NCI-H1092 (cell line): ENCODE measurements at places on chromosomes 12 and 14.

- DNase-seq: no peak
These were observed 98.1 kb downstream of the NCOR2 start for GRCh38 chr12:124469193-124469888.

DNA sequence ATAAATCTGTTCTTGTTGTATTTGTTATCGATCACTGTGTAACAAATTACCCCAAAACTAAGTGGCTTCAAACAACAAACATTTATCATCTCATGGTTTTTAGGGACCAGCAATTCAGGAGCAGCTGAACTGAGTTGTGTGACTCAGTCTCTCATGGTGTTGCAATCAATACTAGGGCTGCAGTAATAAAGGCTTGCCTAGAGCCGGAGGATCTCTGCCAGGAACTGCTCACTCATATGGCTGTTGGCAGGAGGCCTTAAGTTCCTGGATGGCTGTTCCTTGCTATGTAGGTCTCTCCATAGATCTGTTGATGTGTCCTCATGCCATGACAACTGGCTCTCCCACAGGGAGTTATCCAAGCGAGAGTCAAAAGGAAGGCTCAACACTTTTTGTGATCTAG is 3.8 kb upstream of the PSMC6 start:
- DNase-seq: no peak

DNA sequence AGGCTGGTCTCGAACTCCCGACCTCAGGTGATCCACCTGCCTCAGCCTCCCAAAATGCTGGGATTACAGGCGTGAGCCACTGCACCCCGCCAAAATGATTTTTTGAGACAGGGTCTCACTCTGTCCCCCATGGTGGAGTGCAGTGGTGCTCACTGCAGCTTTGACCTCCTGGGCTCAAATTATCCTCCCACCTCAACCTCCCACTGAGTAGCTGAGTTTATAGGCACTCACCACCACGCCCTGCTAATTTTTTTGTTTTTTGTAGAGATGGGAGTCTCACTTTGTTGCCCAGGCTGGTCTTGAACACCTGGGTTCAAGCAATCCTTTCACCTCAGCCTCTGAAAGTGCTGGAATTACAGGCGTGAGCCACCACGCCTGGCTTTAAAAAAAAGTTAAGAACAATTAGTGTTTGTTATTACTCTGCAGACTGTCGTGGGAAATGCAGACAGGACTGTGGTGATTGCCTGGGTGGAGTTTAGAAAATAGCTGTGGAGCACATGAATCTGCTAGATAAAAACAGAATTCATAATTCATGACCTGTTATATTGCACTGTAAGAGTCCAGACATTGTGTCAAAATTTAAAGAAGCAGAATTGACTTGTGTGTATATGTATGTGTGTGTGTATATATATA is 9.2 kb upstream of the COX6A1 start:
- DNase-seq: no peak

DNA sequence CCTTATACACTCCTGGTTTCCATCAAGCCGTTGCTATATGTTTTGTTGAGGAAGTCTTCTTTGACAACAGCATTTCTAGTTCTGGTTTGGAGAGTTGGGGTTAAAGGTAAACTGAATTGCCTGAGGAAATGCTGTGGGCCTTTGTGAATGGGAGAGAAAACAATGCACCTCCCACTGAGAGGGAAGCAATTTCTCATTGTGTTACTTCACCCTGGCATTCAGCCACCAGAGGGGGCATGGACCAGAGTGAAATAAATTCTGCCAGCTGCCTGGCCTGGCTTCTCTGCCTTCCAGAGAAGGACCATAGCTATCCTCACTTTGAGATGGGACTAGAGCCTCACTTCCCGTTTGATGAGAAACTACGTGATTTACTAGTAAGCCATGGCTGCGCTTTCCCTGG is 475.3 kb downstream of the EGLN3 start:
- DNase-seq: peak; percentile 50

DNA sequence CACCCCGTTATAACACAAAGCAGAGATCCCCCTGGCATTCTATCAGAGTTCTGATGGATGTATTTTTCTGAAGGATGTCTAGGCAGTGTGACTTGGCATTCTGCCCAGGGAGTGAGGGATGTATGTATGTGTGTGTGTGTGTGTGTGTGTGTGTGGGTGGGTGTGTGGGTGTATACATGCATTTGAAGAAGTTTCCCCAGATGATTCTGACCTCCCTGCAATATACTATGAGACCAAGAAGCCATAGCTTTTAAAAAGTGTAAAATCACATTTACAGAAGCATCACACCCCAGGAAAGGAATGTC is 59.7 kb upstream of the NAP1L1 start:
- no peak for DNase-seq

GRCh38 chr12:106919910-106920544 is 35.7 kb upstream of the TMEM263 start:
- DNase-seq: peak; percentile 36

- no peak for DNase-seq
These were observed 67.7 kb upstream of the TBX3 start for GRCh38 chr12:114751712-114752111.

DNA sequence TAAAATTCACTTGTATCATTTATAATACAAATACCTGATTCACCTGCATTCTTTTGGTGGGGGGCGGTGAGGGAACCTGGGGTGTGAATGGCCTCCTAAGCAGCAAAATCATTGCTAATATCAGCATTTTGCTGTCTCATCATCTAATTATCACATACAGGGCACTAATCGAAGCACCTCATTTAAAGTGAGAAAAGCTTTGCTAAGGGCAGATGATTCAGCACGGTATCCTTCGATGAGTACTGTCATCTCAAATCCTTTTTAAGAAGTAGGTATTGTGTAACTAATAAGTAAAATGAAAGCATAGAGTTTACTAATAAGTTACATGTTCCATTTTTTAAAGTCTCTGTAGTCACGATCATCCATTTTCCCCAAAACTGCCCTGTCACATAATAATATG is 278.1 kb upstream of the SOX5 start:
- no peak for DNase-seq

- no peak for DNase-seq
These were observed 214.0 kb downstream of the CHST11 start for GRCh38 chr12:104670439-104671408.

GRCh38 chr12:11651785-11652184 is 2.3 kb downstream of the ETV6 start:
- DNase-seq: peak; percentile 3

DNA sequence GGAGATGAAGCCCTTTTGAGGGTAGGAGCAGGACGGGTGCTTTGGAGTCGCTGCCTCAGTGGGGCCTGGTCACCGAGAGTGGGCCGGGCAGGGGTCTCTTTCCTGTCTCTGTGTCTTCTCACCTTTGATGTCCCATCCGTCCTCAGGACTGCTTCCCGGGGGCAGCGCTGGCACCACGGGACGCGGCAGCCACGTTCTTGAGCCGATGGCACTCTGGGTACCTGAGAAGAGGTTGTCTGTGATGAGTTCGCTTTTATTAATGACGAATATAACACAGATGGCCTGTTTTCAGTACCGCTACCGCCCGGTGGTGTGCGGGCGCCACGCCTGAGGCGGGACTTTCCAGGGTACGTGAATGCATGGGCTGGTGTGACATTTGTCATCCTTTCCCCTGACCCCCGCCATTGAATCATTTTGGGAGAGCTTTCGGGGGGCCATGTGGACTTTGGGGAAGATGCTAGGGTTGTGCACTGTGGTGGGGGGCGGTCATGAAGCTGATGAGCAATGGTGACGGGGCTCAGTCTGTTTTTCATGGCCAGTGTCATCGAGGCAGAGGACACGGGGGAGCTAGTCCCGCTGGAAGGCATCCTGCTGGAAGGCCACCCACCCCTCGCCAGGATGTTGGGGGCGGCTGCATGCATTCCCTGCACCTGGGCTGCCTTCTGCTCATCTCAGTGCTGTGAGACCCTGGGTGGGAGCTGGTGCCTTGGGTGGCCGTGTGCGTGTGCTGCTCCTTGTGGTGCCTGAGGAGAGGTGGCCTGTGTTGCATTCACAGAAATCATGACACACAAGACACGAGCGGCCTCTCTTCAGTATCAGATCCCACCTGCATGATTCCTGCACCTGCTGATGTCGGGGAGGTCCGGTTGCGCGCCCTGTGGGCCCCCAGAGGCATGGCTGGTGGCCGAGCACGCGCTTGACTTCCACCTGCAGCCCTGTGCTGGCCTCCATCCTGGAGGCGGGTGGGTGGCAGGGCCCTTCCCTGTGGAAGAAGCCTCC is 162.5 kb upstream of the RTL1 start:
- DNase-seq: no peak

DNA sequence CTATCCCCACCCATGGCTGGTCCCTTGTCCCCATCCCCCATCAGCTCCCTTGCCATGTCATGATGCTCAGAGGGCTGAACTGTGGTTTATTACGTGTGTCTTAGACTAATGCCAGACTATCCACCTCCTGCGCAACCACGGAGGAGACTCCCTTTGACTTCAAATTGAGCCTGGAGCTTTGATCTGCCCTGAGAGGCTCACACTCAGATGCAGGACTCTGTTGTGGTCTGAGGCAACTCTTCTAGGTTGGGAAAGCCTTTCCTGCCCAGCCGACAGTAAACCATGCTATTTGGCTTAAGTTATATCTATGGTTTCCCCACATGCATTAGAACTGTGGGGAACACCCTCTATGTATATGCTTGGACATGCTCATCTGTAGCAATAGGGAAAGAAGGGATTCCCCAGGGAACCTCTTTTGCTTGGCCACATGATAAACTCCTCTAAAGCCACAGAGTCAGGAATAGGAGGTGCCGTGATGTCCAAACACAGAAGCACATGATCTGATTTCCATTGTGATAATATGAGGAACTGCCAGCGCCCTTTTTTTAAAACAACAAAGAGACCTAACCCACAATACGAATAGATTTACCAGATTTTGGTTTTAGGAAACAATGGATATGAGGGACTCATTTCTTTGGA is 11.1 kb upstream of the LGALS3 start:
- no peak for DNase-seq

GRCh38 chr12:27521066-27521465 is 2.9 kb upstream of the PPFIBP1 start:
- DNase-seq: no peak

DNA sequence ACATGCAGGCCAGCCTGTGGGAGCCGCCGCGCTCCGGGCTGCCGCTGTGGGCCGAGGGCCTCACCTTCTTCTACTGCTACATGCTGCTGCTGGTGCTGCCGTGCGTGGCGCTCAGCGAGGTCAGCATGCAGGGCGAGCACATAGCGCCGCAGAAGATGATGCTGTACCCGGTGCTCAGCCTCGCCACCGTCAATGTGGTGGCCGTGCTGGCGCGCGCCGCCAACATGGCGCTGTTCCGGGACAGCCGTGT is 2.9 kb downstream of the TMEM121 start:
- no peak for DNase-seq

DNA sequence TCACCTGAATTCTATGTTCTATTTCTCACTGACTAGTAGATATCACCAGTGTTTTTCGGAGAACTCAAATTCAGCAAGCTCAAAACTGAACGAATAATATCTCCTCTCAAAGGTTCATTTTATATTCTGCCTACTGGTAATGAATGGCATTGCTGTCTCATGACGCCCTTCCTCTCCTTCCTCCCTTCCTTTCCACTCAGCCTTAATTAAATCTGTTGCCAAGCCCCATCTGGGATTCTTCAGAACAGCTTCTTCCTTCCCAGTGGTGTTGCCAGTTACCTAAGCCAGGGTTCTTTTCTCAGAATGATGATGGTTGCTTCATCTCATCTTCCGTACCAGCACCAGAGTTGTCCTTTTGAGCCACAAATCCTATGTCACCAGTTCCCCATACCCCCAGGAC is 143.2 kb downstream of the SYNE2 start:
- DNase-seq: no peak

DNA sequence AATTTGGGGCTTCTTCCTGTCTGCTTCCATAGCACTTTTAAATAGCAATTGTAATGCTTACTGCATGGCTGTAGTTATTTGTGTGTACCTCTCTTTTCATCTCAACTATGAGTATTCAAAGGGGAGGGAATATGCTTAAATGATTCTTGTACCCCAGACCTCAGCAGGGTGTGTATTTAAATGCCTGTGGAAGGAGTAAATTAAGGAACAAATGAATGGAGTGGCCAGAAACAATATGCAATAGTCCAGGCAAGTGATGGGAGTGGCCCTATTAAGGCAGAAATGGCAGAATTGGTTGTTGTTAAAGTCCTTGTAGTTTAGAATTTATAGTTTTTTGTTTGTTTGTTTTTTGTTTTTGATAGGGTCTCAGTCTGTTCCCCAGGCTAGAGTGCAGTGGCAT is 1.5 kb downstream of the RAD51B start:
- no peak for DNase-seq

DNA sequence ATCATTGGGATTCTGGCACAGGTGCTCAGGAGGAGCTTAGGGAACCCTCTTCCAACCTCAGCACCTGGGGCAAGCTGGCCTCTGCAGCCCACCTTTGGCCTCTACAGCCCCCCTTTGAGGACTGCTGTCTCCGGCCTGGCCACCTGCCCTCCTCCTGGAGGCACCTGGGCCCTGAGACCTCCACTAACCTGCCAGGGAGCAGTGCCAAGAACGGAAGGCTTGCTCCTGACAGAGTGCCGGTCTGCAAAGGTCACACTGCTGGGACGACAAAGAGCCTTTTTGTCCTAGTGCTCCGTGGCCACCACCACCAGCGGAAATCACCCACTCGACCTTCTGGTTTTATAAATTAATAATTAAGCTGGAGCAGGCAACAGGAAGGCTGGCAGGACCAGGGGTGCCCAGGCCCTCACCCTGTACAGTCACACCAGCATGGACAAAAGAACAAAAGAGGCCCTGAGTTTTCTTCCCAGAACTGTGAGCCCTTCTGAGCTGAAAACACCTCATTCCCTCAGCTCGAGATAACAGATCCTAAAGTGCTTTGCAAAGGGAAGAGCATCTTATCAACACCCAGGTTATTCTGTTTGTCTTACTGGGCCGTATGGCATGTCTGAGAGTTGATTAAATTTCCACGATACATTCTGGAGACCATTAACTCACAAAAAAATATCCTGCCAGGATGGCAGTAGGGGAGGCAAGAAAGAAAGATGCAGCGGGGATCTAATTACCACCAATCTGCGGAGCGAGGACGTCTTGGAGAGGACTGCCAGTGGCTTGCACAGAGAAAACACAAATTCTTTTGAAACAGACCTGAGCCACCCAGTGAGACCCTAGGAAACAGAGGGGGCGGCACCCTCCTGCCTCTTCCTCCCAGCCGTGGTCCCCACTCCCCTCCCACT is 8.2 kb downstream of the TESC start:
- no peak for DNase-seq

DNA sequence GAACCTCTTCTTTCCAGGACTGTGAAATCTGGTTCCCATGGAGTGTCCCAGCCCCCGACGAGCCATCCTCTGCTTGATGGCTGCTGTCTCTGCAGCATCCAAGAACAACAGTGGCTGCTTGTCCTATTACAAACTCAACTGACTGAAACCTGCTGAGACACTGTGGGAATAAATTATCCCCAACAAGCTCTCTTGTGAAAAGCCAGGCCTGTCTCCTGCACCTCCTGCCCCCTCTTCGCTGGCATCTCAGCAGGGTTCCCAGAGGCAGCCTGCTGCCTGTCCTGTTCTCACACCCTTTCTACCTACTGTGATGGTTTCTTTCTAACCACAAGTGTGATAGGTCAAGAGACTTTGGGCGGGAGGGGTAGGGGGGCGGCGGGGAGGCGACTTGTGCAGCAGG is 180.2 kb downstream of the TSPAN9 start:
- DNase-seq: no peak

GRCh38 chr14:25909045-25909747 is 688.6 kb downstream of the NOVA1 start:
- no peak for DNase-seq

GRCh38 chr14:28763751-28764256 is 2.8 kb upstream of the FOXG1 start:
- DNase-seq: no peak

- no peak for DNase-seq
These were observed 11.2 kb downstream of the AHSA1 start for GRCh38 chr14:77469067-77469505.

- DNase-seq: peak; percentile 20
These were observed at the start of gene CKAP4 for GRCh38 chr12:106247674-106248311. CKAP4 (minus strand) TSS chr12:106248020; CDS start chr12:106247851, 169 bp downstream.
